Upper lobe of left lung (tissue), 6 donors: ENCODE measurements at places on chromosomes 7 and 10. TPM values are rescaled to one million over a fixed set of nuclear protein-coding genes. Genes with fewer than 3 reads are reported as not detected.

GRCh38 chr10:120735773-120736371 lies 115.3 kb upstream of the WDR11 start:
- DNase-seq, result no peak

- no peak for DNase-seq
These were observed 39.2 kb upstream of the GPAM start for GRCh38 chr10:112222799-112223198.

- DNase-seq, result no peak
These were observed 428 bp downstream of the CALML5 start for GRCh38 chr10:5498791-5499492.

- DNase-seq, result no peak
These were observed 207.8 kb upstream of the ETV1 start for GRCh38 chr7:14197280-14197679.

- DNase-seq, result no peak
These were observed 85.0 kb downstream of the PRKCQ start for GRCh38 chr10:6494936-6495592.

Gene PNLIPRP3
- total RNA-seq, result not detected

Gene RALA
- total RNA-seq, result 7.3 TPM
